ENCODE measurements at places on chromosomes 12 and 14.

DNA sequence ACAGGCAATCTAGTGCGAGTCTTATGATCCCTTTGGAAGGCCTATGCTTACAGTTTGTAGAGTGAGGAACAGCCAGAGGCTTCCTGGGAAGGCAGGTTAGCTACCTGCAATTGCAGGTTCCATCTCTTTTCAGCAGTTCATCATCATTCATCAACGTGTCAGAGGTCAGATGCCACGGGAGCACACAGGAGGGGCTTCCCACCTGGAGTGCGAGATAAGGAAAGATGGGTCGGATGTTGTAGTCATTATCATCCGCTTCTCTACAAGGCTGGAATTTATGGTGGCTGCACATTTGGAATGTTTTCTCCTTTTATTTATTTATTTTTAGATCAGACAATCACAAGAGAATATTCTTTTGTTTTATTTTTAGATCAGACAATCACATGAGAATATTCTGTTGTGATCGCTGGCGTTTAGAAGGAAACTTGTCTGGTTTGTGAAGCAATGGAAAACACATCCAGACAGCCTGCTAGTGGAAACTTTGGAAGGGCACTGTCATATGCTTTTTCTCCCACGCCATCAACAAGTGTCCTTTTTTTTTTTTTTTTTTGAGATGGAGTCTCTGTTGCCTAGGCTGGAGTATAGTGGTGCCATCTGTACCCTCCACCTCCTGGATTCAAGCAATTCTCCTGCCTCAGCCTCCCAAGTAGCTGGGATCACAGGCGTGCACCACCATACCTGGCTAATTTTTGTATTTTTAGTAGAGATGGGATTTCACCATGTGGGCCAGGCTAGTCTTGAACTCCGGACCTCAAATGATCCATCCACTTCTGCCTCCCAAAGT is 1.9 kb upstream of the BICD1 start:
- no peak for DNase-seq

- DNase-seq: no peak
Observed at GRCh38 chr14:74917646-74918081, 5.4 kb downstream of the RPS6KL1 start.

- no peak for DNase-seq
Observed at GRCh38 chr14:65560340-65561027, 148.0 kb downstream of the FUT8 start.

DNA sequence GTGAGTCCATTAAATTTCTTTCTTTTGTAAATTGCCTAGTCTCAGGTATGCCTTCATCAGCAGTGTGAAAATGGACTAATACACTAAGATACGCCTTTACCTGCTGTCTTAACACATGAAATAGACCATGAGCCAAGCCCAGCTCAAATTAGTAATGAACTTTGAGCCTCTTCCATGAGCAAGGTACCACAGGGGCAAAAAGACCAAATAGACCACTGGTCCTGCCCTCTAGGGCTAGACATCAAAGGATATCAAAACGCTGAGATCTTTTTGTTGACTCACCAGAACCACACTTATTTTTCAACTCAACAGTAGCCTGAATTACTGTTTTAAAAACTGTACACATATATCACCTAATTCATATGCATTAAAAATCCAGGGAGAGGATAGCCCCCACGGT is 137.5 kb upstream of the NOS1 start:
- no peak for DNase-seq

- DNase-seq: peak; percentile 14
Observed at GRCh38 chr12:122668268-122668667, 34.9 kb downstream of the HCAR2 start.

GRCh38 chr12:57262126-57262822 is 11.3 kb upstream of the STAC3 start:
- no peak for DNase-seq

DNA sequence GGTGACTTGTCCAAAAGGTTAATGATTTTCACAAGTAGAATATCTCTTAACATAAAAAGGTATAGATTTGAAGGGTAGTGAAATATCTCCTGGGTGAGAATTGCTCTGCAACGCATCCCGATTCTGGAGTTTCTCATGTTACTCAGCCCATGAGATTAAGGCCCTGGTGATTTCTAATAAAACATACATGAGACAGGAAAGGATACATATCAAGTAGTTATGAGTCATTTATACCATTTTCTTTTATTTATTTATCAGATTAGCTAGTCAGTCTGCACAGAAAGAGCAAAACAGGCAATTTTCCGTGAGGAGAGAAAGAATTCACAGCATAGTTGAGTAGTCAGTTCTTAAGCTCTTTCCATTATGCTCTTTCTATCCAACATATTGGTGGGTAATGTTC is 535.6 kb upstream of the ATP2B1 start:
- no peak for DNase-seq

GRCh38 chr12:4164559-4165558 is 108.7 kb upstream of the CCND2 start:
- no peak for DNase-seq

DNA sequence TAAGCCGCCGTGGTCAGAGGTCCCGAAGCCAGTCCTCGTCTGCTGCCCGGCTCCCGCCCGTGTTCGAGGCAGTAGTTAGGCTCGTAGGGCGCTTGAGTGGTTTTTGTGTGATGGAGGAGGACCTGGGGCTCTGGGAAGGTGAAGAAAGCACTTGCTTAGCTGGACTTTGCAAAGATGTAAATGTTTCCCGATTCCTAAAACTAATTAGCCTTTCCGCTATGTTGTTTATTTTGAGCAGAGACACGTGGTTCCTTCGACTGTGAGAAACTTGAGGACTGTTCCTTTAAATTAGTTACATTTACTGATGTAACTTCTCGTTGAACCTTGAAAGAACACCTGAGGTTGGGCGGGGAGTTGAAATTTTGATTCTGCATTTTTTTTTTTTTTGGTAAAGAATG is 33.9 kb downstream of the MIA2 start:
- DNase-seq: peak; percentile 49

DNA sequence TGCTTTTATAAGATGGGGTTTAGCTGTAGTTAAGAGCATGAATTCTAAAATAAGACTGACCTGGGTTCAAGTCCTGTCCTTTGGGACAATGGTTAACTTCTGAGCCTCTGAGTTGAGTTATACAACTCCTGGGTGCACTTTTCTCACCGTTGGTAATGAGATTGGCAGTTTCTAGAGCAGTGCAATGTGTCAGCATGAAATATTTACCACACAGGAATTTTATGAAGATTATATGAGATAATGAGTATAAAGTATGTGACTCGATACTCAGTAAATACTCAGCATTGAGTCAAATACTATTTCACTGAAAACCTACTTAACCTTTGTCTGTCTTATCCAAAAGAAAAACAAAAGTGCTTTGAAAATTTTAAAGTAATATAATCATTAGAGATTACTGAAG is 214.2 kb downstream of the CPNE8 start:
- DNase-seq: no peak

DNA sequence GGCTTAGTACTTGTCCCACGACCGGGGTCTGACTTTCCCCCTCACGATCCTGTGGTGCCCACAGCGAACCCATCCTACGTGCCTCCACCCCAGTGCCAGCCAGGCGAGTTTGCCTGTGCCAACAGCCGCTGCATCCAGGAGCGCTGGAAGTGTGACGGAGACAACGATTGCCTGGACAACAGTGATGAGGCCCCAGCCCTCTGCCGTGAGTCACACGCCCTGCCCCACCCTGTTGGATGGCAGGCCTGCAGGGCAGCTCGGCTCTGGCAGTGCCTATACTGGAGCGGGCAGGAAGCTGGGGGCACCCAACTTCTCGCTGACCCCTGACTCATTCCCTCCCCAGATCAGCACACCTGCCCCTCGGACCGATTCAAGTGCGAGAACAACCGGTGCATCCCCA is 18.3 kb upstream of the LRP1-AS start:
- no peak for DNase-seq
